ENCODE measurements at places on chromosomes 4 and X.

GRCh38 chrX:18886005-18886343 lies 97.9 kb downstream of the PHKA2 start:
- peaks cover 12% of the 10 kb centered on the region for H3K4me1 ChIP-seq
- no peaks in the 10 kb centered on the region for H3K36me3 ChIP-seq
- H3K4me3 ChIP-seq = no peak overlapping the region
- DNase-seq = no peak
- peaks cover 7% of the 10 kb centered on the region for H3K27me3 ChIP-seq
- no peak overlapping the region for H3K27ac ChIP-seq

- peaks cover 33% of the 10 kb centered on the region for H3K4me1 ChIP-seq
- no peak overlapping the region for H3K4me3 ChIP-seq
- H3K36me3 ChIP-seq = no peaks in the 10 kb centered on the region
- DNase-seq = no peak
Observed at GRCh38 chr4:140094438-140095420, 59.3 kb downstream of the MAML3 start.

DNA sequence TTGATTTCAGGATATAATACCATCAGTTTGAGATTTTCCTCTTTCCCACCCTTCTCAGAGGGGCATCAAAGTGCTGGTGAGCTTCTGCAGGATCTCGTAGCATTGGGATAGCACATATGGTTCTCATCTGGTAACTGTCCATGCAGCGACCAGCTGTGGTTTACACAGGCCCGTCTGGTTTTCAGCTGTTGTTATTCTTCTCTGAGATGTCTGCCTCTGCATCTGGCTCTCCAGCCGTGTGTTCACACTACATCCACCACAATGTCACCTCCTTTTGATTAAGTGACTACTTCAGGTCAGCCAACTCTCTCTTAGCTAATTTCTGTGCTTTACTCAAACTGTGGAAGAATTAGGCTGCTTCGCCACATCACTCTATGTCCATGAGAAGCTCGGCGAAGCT lies 676.7 kb upstream of the TENM3 start:
- H3K27me3 ChIP-seq = no peaks in the 10 kb centered on the region
- H3K36me3 ChIP-seq = no peaks in the 10 kb centered on the region
- no peak overlapping the region for H3K27ac ChIP-seq
- H3K4me3 ChIP-seq = no peak overlapping the region
- no peak for DNase-seq

- H3K27me3 ChIP-seq = no peaks in the 10 kb centered on the region
- H3K4me1 ChIP-seq = no peaks in the 10 kb centered on the region
- DNase-seq = no peak
- no peak overlapping the region for H3K27ac ChIP-seq
- no peak overlapping the region for H3K4me3 ChIP-seq
Observed at GRCh38 chr4:41285202-41285863, 28.6 kb downstream of the UCHL1 start.

DNA sequence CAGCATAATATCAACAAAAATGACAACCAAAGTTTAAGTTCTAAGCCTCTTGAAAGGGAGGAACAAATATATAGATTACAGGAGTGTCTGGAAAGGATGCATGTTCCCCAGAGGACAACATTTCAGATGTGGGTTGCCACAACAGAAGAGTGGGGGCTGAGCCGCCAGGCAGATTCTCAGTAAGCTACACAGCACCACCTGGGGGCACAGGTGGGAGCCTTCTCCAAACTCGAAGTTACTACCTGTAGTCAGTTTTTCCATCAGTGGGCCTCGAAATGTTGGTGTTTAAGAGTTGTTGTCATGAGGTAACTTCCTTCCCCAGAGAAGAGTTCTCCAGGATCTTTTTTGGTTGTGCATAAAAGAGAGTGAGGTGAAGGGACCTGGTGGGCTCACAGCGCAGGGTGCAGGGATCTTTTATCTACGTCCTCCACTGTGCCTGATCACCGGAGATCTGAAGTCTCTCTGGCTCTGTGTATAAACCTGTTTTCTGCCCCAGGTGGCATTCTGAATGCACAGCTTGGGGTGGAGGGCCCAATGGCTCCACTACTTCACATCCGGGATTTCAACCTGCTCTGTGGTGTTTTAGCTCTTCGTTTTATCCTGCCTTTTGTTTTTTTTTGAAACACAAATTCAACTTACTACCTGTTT lies 58.4 kb upstream of the STS start:
- no peak overlapping the region for H3K4me3 ChIP-seq
- no peaks in the 10 kb centered on the region for H3K27me3 ChIP-seq
- no peaks in the 10 kb centered on the region for H3K4me1 ChIP-seq
- no peak for DNase-seq
- H3K27ac ChIP-seq = no peak overlapping the region

GRCh38 chr4:70449220-70449619 lies 22.8 kb upstream of the MUC7 start:
- DNase-seq = no peak
- H3K4me3 ChIP-seq = no peak overlapping the region
- no peaks in the 10 kb centered on the region for H3K4me1 ChIP-seq
- H3K27ac ChIP-seq = no peak overlapping the region

DNA sequence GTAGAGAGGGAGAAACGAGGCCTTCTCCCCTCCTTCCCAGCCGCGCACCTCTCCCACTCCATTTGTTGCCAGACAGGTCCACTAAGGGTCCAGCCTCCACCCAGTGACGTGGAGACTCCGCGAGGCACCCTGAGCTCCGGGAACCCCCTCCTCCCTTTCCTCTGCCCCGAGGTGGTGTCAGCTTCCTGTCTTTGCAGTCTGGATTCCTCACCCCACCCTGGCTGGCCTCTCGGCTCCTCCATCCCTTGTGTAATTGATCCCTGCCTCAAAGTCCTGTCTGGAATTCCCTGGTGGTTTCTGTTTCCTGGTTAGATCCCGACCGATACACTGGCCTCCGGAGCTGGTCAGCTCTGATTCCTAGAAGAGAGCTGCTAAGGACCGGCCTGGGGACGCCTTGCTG lies 105.9 kb upstream of the SCOC start:
- H3K27me3 ChIP-seq = no peaks in the 10 kb centered on the region
- H3K36me3 ChIP-seq = no peaks in the 10 kb centered on the region
- H3K4me1 ChIP-seq = no peaks in the 10 kb centered on the region
- H3K27ac ChIP-seq = no peak overlapping the region
- DNase-seq = no peak
- no peak overlapping the region for H3K4me3 ChIP-seq

DNA sequence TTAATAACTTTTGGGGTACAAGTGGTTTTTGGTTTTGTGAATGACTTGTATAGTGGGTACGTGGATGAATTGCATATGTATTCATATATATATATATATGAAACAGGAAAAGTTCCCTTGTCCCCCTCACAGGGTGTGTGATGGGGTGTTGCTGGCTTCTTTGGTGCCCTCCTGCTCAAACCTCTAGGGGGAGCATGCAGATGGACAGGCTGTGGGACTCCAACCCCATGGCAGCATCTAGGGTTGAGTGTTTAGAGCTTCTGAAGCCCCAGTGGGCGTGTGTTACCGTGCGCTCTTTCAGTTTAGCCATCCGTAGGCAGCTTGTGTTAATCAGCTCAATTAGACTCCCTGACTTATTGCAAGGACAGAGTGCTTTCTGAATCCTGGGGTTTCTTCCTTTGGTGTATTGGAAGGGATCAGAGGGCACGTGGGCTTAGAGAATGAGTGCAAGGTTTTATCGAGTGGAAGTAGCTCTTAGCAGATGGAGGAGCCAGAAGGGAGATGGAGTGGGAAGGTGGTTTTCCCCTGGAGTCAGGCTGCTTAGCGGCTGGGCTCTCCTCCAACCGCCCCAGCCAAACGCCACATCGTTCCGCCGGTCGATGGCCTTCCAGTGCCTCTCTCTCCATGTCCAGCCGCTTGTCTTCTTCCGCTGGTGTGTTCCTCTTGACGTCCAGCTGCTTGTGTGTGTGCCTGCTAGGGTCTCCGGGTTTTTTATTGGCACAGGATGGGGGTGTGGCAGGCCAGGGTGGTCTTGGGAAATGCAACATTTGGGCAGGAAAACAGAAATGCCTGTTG lies 674.4 kb upstream of the LCORL start:
- no peak overlapping the region for H3K27ac ChIP-seq
- H3K36me3 ChIP-seq = no peaks in the 10 kb centered on the region
- H3K27me3 ChIP-seq = no peaks in the 10 kb centered on the region
- H3K4me3 ChIP-seq = no peak overlapping the region
- peaks cover 5% of the 10 kb centered on the region for H3K4me1 ChIP-seq

GRCh38 chrX:68686097-68686977 lies 38.9 kb downstream of the STARD8 start:
- H3K4me1 ChIP-seq = no peaks in the 10 kb centered on the region
- DNase-seq = no peak
- no peak overlapping the region for H3K4me3 ChIP-seq
- H3K27me3 ChIP-seq = no peaks in the 10 kb centered on the region

DNA sequence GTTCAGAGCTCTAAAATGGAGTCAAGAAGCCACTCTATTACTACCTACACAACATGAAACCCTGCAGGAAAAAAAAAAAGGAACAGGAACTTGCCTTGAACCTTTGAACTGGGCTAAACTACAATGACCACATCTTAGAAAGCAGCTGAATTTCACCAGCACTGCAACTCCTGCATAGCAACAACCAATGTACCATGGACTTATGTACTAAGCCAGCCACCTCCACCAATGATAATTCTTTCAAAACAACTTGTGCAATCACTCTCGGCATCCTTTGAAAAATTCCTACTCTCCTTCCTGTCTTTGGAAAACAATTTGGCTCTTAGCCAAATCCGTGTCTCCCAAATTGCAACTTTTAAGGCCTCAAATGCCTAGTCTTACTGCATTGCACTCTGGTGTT lies 26.8 kb upstream of the FMR1 start:
- no peaks in the 10 kb centered on the region for H3K27me3 ChIP-seq
- DNase-seq = no peak
- H3K27ac ChIP-seq = no peak overlapping the region
- no peaks in the 10 kb centered on the region for H3K4me1 ChIP-seq
- no peaks in the 10 kb centered on the region for H3K36me3 ChIP-seq
- no peak overlapping the region for H3K4me3 ChIP-seq

DNA sequence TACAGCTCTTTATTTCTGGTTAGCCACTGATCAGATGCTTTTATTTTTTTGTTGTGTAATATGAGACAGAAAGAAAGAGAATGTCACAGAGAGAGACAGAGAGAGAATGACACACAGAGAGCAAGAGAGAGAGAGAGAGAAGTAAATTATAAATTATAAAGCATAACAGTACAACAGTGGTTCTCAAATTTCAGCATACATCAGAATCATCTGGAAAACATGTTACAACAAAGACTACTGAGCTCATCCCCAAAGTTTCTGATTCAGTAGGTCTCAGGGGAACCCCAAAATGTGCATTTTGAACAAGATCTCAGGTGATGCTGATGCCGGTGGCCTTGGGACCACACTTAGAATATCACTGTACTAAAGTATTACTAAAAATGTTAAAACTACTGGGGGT lies 245.8 kb upstream of the DIAPH2 start:
- H3K4me3 ChIP-seq = no peak overlapping the region
- DNase-seq = no peak
- H3K27me3 ChIP-seq = no peaks in the 10 kb centered on the region
- no peaks in the 10 kb centered on the region for H3K36me3 ChIP-seq
- H3K4me1 ChIP-seq = no peaks in the 10 kb centered on the region

DNA sequence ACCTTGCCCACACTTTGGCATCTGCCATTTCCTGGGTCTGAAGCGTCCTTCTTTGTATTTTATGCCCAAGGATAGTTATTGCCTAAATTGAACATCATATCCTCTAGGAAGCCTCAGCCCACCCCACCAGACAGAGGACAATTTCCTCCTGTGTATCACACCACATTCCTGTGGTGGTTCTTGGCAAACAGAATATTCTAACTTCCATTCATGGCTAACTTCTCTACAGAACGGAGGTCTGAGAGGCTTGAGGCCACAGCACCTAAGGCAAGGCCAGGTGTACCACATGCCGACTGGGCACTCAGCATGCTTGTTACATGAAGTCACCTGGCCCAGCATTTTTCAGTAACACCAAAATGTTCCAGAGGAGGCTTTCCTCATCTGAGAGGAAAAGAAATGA lies 42.4 kb downstream of the CD99L2 start:
- H3K4me3 ChIP-seq = no peak overlapping the region
- no peak overlapping the region for H3K27ac ChIP-seq

GRCh38 chr4:85419103-85419502 lies 55.8 kb upstream of the ARHGAP24 start:
- no peak for DNase-seq
- no peaks in the 10 kb centered on the region for H3K4me1 ChIP-seq

- H3K4me3 ChIP-seq = no peak overlapping the region
- H3K36me3 ChIP-seq = peaks cover 5% of the 10 kb centered on the region
- no peak overlapping the region for H3K27ac ChIP-seq
- H3K4me1 ChIP-seq = no peaks in the 10 kb centered on the region
Observed at GRCh38 chr4:99878604-99879003, 15.6 kb downstream of the LAMTOR3 start.

- H3K27ac ChIP-seq = no peak overlapping the region
- H3K4me3 ChIP-seq = no peak overlapping the region
- no peaks in the 10 kb centered on the region for H3K27me3 ChIP-seq
- no peaks in the 10 kb centered on the region for H3K36me3 ChIP-seq
- no peak for DNase-seq
Observed at GRCh38 chr4:47650584-47651130, 165.6 kb downstream of the ATP10D start.

- H3K36me3 ChIP-seq = peaks cover 33% of the 10 kb centered on the region
- H3K4me1 ChIP-seq = peaks cover 9% of the 10 kb centered on the region
- H3K27ac ChIP-seq = no peak overlapping the region
- H3K27me3 ChIP-seq = no peaks in the 10 kb centered on the region
- no peak overlapping the region for H3K4me3 ChIP-seq
Observed at GRCh38 chr4:7031558-7032449, 11.4 kb upstream of the TADA2B start.
